ENCODE measurements at places on chromosomes 2 and 18.
A peak's percentile ranks its signal among the peaks of the same experiment; 100 is the strongest.

GRCh38 chr2:182240862-182241371, 185.9 kb downstream of the PDE1A start:
- peak; percentile 26 for DNase-seq

DNA sequence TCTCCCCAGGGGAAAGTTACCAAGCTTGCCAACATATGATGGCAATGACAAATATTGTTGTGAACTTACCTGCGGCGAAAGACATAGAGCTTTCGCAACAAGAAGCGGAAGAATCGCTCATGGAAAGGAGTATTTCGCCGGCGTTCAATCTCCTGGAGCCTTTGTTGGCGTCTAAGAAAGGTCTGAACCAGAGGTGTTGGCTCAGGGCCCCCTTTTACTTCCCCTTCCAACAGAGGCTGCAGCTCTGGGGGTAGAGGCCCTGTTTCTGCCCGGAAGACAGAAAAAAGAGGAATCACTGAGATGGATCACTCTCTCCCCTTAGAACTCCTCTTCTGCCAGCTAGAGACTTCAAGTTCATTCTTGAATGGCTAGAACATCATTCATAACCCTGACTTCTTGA, 10.8 kb downstream of the GGCX start:
- no peak for DNase-seq

DNA sequence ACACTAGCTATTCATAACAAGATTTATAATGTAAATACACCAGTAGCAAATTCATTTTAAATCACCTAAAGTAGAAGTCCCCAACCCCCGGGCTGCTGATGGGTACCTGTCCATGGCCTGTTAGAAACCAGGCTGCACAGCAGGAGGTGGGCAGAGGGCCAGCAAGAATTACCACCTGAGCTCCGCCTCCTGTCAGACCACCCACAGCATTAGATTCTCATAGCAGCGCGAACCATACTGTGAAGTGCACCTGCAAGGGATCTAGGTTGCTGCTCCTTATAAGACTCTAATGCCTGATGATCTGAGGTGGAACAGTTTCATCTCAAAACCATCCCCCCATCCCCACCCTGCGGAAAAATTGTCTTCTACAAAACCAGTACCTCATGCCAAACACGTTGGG, 71.3 kb downstream of the KANSL1L start:
- no peak for DNase-seq

DNA sequence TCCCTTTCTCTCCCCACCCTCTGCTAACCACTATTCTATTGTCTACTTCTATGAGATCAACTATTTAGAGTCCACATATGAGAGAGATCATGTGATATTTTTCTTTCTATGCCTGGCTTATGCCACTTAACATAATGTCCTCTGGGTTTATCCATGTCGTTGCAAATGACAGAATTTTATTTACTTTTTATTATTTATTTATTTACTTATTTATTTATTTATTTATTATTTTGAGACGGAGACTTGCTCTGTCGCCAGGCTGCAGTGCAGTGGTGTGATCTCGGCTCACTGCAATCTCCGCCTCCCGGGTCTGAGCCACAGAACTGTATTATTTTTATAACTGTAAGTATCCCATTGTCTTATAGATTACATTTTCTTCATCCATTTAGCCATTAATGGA, 443.4 kb upstream of the CDH19 start:
- no peak for DNase-seq

- no peak for DNase-seq
These were observed 585 bp upstream of the ANAPC1 start for GRCh38 chr2:111884592-111884964.

DNA sequence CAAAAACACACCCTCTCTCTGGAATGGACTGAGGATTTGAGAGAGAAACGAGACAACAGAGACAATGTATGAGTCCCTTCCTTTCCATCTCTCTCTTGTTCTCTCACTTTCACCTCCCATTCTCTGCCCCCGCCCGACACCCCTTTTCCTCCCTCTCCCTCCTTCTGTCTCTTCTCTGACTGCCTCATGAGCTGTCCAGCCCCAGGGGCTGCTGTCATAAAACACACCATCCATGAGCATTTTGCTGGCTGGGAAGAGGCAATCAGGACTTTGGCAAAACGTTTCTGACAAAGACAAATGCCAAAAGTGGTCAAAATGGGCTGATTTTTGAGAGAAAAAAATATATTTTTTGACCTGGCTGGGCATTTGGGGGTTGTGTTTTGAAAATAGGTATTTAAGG, 377.2 kb downstream of the EN1 start:
- DNase-seq, result no peak

GRCh38 chr2:207091176-207091575, 74.6 kb downstream of the KLF7 start:
- no peak for DNase-seq

- DNase-seq, result no peak
These were observed 24.0 kb downstream of the SERPINB7 start for GRCh38 chr18:63799189-63799588.

GRCh38 chr2:184203661-184204060, 394.7 kb upstream of the ZNF804A start:
- no peak for DNase-seq

DNA sequence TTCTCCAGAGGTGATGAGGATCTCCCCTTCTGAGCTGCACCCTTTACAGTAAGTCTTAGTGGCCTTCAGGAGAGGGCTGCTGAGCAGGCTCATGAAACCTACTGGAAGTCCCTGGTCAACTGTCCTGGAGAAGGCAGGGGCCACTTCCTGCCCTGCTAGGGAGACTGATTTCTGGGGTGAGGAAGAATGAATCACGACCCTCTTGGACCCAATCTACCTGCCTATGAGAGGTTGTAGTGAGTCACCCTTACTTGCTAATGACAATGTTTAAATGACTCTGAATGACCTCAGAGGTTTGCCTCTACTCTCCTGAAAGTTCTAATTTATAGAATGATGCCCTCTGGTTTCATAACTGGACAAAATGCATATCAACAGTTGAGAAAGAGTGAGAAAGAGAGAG, 79.4 kb upstream of the FAM136A start:
- no peak for DNase-seq

DNA sequence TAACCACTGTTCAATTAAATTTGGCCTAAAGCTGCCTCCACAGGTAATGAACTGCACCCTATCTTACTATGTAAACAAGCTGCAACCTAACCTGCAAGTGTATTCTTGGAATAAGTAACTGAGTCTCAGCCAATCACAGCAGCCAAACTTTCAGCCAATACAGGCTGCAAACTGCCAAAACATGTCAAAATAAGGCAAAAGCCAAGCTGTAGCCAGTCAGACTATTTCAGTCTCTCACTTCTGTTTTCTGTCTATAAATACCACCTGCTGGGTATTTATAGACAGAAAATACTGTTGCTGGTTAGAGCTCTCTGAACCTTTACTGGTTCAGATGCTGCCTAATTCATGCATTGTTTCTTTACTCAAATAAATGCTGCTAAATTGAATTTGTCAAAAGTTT, 14.3 kb downstream of the C2orf76 start:
- DNase-seq, result no peak

- DNase-seq, result no peak
These were observed 39.5 kb upstream of the FIGN start for GRCh38 chr2:163775304-163775703.

DNA sequence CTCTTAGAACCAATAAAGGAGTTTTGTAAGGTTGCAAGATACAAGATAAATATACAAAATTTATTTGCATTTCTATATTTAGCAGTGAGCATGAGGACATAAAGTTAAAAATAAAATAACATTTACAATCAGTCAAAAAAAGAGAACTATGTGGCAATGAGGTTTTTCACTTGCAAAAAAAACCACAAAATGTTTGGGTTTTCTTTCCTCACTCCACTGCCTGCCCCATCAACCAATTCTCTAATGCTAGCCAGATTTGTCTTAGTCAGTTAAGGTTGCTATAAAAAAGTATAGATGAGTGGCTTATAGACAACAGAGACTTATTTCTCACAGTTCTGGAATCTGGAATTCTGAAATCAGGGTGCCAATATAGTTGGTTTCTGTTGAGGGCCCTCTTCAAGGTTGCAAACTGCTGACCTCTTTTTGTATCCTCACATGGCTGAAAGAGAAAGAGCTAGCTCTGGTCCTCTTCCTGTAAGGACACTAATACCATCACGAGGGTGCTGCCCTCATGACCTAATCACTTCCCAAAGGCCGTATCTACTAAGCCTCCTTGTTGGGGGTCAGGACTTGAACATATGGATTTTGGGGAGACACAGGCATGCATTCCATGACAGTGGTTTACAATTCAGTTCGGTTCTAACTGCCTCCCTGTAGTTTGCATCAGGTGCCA, 566.2 kb downstream of the GALR1 start:
- no peak for DNase-seq

GRCh38 chr2:151853070-151853758, 25.0 kb upstream of the ARL5A start:
- no peak for DNase-seq

- DNase-seq, result no peak
These were observed 101.6 kb downstream of the OSBPL6 start for GRCh38 chr2:178295906-178296305.

GRCh38 chr2:140200307-140200706, 1420.1 kb upstream of the NXPH2 start:
- no peak for DNase-seq

DNA sequence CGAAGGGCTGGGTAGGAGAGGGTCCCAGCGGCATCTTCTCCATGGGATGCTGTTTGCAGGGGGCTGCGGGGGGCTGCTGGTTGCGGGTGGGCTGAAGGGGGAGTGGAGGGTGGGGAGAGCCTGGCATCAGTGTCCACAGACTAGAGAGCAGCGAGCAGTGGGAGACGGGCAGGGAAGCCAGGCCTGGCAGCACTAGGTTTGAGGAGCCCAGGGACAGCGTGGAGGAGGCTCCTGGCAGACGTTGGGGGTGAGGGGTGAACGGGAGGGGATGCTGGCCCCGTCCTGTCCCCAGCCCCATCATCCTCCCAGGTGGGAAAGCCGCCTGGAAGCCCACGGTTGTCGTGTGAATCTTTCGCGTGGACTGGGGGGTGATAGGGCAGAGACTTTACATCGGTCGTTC, 48.2 kb upstream of the TFCP2L1 start:
- no peak for DNase-seq

GRCh38 chr2:39252888-39253518, 9.2 kb upstream of the CDKL4 start:
- DNase-seq, result no peak

DNA sequence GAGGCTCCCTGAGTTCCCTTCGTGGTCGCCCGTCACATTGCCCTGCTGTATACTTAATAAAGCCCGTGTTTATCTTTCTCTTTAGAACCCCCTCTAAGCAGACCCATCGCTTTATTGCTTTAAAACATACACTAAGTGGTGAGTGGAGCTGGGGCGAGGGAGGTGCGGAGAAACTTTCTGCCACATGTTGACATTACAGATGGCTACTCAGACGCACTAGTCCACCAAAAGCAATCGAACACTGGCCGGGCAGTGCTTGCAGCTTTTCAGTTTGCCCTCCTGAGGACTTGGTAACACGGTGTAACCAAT, 859 bp upstream of the COLEC12 start:
- no peak for DNase-seq

DNA sequence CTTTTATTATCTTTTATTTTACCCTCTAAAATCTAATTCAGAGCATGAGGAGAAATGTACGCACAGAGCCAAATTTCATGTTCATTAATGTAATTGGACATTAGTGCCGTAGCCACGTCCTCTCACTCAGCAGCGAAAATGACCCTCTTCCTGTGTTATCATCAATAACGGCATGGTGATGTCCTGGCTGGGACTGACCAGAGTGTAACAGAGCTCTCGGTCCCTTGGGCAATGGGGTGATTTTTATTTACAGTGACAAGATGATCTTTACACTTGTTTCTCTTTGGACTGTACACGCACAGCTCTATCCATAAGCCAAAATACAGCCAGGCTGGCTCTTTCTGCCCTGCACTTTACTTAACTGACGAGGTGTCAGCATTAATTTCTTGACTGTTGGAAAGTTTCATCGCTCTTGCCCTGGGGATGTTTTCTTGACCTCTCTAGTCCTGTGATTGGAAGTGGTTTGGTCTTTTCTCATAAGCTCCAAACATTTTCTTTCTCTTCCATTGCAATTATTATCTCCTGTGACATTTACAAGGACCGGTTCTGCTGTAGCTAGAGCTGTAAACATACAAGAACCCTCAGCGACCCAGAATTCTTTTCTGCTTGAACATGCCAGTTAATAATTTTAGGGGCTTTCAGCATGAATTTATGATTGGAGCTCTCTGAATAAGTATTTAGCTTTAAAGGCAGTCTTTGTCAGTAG, 308.0 kb upstream of the PIK3C3 start:
- no peak for DNase-seq

DNA sequence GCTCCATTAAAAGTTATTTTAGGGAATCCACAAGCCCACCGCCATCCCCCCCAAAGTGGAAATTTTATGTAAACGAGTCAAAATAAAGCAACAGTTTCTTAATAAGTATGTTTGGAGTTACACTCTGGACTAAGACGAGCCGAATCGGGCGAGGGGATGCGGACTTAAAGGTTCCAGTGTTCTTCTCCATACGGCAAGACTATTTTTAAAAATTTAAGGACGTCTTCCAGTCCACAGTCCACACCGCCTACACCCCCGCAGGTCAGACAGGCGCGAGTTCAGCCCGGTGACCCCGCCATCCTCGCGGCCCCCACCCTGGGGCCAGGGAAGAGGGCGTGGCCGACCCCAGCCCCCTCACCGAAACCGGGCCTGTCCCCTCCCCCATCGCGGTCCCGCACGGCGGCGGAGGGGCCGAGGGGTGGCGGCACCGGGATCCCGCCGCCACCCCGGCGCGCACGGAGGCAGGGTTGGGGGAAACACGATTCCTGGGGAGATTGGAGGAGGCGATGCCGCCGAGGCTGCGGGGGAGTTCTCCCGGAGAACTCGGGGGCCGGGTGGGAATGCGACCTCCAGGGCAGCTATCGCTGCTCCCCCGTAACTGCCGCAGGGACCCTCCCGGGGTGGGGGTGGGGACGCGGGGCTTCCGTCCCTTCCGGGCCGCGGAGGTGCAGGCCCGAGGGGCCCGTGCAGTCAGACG, 24.5 kb upstream of the SMAD7 start:
- no peak for DNase-seq

DNA sequence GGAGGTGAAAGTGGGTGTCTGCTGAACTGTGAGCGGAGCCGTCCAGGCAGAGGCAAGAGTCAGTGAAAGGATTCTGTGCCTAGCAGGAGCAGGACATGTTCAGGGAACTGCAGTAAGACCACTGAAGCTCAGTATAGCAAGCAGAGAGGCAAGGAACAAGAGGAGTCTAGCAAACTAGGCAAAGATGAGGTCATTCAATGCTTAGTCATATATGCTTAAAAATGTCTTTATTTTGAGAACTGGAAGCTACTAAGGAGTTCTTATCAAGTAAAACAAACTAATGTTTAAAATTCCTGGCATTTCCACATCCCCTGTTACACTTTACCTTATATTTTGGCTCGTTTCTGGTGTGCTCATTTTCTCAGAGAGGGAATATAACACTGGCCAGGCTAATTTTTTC, 913.4 kb downstream of the CBLN2 start:
- no peak for DNase-seq

GRCh38 chr2:52445686-52446085, 1321.9 kb upstream of the CHAC2 start:
- DNase-seq, result no peak

DNA sequence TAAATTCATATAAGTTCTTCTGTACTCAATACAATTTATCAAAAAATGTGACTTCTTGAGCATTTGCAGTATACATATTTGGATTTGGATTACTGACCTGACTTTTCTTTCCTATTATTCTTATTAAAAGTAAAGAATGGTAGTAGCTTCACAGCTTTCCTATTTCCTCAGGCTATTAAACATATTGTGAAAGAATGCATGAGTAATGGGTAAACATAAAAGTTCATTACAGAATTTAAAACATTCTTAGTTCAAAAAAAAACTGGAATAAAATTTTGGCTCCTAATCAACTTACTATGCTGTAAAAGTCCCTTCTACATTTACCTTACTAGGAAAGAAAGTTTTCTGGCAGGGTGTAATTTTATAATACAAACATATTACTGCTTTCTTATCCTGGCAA, 27.3 kb upstream of the C2orf66 start:
- no peak for DNase-seq

Data from globus pallidus (tissue), 1 donor.